ENCODE measurements at places on chromosomes 11 and 22. TPM values are rescaled to one million over a fixed set of nuclear protein-coding genes. Genes with fewer than 3 reads are reported as not detected.

Gene SAA4
- 0.27 TPM for total RNA-seq

Gene PNPLA2
- total RNA-seq, result 20.0 TPM

Gene MRGPRF
- 41.8 TPM for total RNA-seq

Gene PATE4
- total RNA-seq, result not detected

Gene CDHR5
- total RNA-seq, result not detected

Gene TYR
- total RNA-seq, result not detected

Gene DEUP1
- total RNA-seq, result not detected

Gene KRTAP5-11
- not detected for total RNA-seq

Gene GALNT18
- total RNA-seq, result 2.4 TPM

Gene CAVIN3
- total RNA-seq, result 323 TPM
